ENCODE measurements at places on chromosomes 6 and 20.

DNA sequence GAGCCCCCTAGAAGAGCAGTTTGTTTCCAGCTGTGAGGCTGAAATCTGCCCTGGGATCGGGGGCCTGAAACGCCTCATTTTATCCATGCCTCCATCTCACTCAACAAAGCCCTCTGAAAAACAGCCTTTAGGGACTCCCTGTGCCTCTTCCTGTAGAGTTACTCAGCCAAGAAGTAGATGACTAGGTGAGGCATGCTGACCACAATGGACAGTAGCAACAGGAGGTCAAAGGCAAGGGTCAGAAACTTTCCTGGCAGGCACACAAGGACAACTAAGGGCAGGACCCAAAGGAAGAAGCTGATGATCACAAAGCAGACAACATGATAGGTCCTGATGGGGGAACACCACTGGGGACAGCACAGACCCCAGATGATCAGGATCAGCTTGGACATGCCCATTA, 12.8 kb downstream of the MAS1L start:
- DNase-seq = no peak

DNA sequence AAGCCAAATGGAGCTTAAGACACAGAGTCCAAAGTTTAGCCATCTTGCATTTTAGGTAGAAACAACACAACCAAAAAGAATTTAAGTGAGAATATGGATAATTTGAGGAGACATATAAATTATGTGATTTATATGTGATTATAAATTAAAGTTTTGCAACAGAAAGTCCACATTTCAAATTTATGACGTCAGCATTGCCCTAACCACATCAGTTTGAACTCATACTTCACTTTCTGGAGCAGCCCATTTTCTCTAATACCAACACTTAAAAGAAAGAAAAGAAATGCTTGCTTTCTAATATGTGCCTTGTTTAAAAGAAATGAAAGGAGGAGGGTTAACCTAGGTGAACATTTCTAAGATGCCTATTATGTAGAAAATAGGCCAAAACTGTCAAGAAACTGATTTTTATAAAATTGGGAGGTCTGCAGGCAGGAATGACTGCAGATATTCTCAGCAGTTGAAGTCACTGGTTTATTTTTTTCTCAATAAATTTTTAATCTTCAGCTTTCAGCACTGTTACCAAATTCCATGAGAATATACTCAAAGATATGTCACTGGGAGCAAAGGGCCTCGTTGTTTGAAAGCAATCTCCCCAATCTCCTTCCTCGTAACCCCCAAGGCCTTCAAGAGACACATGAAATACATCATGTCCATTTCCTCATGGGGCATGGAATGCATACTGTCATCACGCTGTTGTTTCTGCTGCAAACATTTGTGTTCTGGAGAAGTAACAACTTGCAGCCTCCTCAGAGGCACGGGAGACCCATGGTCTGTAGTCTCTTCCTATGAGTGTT, 137.8 kb downstream of the SOD2 start:
- DNase-seq = no peak

- no peak for DNase-seq
These were observed 10.9 kb upstream of the PKIG start for GRCh38 chr20:44571362-44571988.

DNA sequence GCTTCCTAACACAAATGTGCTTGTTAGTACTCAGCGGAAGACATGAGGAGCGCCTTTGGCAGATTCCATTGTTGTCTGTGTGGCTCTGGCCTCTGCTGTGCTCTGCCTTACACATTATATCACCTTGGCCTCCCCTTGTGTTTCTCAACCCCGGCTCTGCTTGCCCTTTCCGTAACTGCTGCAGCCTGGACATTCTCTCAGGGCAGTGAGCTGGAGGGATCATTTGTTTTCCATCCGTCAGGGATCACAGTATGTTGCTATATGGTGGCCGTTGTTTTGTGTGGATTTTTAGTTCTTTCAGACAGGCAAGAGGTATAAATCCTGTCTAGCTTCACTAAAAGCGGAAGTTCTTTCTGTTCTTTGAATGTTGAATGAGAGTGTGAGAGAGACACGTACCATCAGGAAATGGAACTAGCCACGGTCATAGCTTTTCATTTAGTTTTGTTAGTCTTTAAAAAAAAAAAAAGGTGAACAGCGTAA, 175.1 kb downstream of the JARID2 start:
- no peak for DNase-seq

- DNase-seq = no peak
These were observed 62.0 kb downstream of the ATXN1 start for GRCh38 chr6:16698997-16699868.

DNA sequence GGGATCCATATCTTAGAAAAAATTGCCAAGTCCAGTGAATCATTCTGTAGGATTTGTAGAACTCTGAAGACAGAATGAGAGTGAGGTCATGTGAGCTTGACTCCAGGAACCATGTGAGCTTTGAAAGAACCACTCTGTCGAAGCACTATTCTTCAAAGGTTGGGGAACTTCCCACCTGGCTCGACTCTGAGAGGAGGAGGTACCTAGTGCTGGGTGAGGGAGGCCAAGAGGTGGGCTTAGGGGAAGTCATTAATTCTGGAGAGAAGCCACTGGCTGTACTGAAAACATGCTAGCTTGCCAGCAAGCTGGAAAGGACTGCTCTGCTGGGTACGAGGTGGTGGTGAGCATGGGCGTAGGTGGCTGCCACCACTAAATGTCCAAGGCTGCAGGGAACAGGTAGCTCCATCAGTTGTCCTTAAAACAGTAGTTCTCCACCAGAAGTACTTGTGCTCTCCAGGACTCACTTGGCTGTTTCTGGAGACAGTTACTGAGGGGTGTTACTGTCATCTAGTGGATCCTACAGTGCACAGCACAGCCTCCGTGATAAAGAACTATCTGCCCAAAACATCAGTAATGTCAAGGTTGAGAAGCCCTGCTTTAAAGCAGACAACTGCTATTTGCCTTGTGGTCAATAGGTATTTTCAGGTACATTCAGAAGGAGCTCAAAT, 34.7 kb upstream of the SYNJ2 start:
- DNase-seq = peak; percentile 84

GRCh38 chr6:44797746-44798145, 410.2 kb downstream of the CDC5L start:
- DNase-seq = no peak

GRCh38 chr6:106377061-106377540, 16.6 kb downstream of the CRYBG1 start:
- no peak for DNase-seq

DNA sequence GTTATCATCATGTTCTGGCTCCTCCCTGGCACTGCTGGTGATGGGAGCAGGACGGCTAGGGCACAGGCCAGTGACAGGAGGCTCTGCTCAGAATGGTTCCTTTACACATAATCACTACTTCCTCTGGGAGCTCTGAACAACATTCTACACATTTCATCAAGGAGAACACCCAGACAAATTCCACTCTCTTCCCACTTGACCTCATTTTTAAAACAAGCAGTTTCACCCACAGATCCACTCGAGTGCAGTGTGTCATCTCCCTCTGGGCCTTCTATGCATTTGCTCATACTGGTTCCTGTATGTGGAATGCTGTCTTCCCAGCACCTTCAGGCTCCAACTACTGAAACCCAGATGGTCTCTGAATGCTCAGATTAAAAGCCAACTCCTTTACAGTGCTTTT, 84.8 kb downstream of the ELOVL5 start:
- DNase-seq = no peak

DNA sequence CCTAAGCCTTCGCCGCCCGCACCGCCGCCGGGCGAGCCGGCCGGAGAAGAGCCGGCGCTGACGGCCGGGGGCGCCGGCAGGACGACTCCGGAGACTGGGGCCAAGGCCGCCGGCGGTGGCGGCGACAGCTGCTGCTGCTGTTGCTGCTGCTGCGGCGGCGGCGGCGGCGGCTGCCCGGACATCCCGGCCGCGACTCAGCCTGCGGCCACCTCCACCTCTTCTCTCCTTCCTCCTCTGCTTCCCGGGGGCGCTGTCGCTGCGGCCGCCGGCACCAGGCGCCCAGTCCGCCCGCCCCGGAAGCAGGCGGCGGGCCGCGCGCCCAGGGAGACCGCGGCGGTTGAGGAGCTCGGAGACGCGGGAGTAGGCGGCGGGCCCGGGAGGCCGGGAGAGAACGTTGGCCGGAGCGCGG, 307 bp downstream of the RANBP9 start:
- no peak for DNase-seq

DNA sequence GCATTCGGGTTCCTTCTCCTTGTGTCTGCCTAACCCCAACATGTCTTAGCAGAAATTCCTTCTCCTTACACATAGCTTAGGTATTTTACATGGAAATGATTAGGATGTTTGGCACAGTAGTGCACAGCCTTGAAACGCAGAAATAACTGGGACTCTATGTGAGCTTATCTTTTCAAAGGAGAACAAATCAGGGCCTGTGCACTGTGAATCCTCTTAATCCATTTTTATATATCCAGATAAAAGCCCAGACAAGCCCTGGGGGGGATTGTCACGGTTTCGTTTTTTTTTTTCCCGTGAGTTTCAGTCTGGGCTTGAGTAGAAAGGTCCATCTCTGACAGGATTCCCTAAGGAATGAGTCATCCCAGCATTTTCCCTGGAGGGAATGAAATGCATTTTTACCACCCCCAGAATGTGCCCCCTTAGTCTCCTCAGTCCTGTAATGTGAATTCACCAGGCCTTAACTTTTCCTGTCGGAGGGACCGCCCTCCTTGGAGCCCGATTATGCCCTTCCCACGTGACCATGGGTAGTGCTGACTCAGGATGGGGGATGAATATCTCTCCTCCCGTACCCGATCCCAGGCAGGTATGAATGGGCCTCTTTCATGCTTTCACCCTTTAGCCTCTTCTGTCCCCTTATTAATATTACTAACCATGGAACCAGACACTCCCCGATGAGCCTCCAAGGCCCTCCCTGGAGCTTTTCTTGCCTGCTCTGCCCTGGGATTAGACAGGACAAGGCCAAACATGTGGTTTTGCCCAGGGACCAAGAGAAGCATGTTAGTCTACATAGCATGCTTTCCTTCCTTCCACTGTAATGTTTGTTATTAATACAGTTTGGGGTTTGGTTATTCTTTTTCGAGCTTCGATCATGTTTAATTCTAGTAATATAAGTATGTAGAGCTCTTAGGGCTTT, 23.9 kb upstream of the NAA20 start:
- peak; percentile 60 for DNase-seq

- no peak for DNase-seq
These were observed 68.3 kb downstream of the ADTRP start for GRCh38 chr6:11710311-11710761.

GRCh38 chr6:156919814-156920369, 142.7 kb downstream of the ARID1B start:
- DNase-seq = no peak

GRCh38 chr6:6332811-6333244, 12.4 kb upstream of the F13A1 start:
- no peak for DNase-seq
